ENCODE measurements at places on chromosomes 13 and 19.

DNA sequence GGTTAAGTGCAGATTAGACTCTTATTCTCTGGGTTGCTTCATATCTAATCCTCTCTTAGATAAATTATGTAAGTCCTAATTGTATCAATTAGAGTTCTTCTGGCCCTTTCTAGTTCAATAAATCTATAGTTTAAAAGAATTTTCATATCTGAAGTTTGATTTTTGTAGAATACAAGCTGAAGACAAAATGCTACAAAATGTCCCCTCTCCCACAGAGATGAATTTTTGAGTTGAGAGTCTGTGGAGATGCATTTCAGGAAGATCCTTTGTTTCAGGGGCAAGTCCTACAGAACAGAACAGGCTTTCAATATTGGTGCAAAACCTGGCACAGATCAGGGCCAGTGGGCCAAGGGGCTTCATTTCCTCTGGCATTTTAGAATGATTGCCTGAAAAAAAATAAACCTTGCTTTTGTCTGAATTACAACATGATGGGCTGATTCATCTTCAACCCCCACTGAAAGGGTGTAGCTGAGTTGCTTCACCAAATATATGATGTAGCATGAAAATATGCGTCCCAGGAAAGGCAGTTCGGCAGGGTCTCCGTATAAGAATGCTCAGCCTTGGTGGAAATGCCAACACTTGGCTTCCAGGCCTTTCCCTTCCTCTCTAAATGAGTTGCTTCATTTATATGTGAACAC lies 6.4 kb upstream of the IPO5 start:
- DNase-seq = no peak

DNA sequence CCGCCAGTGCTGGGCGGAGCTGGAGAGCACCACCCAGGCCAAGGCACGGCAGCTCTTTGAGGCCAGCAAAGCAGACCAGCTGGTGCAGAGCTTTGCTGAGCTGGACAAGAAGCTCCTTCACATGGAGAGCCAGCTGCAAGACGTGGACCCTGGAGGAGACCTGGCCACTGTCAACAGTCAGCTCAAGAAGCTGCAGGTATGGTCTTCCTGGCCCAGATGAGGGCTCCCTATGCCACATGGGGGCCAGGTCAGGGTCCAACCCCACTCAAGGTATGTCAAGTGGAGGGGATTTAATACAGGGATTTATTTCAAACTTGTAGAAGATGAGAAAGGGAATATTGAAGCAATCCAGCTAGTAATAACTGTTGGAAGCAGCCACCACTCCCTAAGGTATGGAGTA lies 42.5 kb upstream of the SHKBP1 start:
- no peak for DNase-seq

DNA sequence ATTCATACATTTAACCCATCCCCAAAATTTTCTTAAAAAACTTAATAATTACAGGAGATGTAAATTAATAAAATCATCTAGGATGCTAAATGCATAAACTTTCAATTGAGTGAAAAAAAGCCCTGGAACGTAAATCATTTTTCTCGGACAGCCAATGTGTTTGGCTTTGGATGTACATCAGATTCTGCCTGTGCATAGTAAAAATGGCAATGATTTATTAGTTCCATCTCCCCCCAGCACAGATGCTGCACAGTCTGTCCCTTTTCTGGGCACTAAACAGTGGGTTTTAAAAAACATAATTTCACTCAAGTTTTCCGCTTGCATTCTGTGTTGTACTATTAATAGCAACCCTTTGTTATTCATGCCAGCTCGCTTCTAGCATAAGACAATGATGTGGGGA lies 147.7 kb downstream of the TM9SF2 start:
- no peak for DNase-seq

GRCh38 chr13:101536079-101536478 lies 83.6 kb downstream of the ITGBL1 start:
- DNase-seq = no peak

DNA sequence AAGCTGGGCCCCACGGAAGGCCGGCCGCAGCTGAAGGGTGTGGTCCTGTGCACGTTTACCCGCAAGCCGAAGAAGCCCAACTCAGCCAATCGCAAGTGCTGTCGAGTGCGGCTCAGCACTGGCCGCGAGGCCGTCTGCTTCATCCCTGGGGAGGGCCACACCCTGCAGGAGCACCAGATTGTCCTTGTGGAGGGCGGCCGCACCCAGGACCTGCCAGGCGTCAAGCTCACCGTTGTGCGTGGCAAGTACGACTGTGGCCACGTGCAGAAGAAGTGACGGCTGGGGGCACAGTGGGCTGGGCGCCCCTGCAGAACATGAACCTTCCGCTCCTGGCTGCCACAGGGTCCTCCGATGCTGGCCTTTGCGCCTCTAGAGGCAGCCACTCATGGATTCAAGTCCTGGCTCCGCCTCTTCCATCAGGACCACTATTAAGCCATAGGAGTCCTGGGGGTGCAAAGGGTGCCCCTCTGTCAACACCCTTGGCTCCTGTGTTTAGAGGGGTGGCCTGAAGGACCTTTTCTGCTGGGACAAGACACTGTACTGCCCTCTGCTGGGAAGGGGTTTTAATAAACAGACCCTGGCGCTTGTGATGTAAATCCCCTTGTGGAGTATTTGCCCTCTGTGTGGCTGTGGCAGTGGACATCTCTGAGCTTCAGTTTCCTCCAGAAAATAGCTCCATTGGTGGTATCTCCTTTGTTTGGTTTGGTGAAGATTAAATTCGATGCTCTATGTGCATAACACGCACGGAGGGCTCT lies 1.9 kb downstream of the MRPS12 start:
- peak; percentile 32 for DNase-seq

DNA sequence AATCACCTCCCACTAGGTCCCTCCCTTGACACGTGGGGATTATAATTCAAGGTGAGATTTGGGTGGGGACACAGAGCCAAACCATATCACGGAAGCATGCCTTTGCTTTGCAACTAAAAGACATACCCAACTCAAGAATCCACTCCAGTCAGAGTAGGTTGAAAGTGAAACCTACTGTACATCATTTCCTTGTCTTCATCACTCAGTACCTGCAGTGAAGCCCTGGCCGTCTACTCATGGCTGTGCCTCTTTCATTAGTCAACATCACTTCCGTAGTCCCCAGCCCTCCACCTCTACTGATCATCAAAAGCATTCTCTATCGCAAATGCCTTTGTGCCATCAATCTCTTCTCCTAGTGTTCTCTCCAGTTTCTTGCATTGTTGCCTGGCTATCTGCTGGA lies 343.1 kb upstream of the ARGLU1 start:
- no peak for DNase-seq

DNA sequence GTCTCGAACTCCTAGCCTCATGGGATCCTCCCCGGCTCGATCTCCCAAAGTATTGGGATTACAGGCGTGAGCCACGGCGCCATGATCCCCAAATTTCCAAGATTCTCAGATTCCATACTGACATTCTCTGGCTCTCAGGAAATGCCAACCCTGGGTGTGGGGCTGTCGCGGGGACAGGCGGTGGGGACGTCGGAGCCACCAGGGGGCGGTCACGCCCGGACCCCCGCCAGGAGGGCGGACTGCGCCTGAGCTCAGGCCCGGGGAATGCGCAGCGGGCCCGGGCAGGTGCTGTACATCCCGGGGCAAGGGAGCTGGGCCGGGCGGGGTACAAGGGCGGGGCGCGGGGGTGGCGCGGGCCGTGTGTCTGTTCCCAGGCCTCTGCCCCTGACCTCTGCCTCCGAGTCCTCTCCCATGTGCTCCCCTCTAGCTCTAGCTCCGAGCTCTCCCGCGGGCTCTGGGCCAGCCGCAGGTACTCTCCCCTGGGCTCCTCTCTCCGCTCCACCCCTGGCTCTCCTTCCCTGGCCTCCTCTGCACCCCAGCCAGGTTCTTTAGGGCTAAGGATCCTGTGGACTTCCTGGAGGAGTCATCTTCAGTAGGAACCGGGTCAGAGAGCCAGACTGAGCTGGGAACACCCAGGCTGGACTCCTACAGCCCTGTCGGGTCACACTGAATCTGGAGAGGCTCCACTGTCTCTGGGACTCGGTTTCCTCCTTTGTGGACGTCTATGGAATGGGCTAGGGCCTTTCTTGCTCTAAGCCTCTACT lies 2.4 kb downstream of the PPP1R13L start:
- no peak for DNase-seq

DNA sequence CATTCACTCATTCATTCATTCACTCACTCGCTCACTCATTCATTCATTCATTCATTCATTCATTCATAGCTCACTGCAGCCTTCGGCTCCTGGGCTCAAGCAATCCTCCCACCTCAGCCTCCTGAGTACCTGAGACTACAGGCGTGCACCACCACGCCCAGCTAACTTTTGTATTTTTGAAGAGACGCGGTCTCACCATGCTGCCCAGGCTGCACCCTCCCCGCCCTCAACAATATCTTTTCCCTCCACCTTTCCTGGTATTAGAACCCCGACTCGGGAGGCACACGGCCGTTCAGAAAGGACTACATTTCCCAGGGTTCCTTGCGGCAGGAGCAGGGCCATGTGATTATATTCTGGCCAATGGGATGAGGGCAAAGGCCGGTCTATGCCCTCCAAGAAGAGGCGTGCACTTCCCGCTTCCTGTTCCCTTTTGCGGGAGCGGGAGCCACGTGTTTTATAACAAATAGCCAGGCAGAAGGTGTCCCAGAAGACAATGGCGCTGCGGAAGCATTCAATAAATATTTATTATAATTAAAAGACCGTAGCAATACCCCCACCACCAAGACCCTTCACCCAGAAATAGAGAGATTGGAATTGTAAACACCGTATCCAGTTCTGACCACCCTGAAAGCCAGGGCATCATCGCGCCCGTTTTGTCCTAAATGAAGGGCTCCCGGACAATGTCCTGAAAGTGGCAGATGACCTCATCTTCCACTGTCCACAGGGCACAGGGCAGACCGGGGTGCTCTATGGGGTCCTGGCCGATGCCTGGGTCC lies 15.9 kb downstream of the TICAM1 start:
- peak; percentile 92 for DNase-seq

- DNase-seq = no peak
Measured at GRCh38 chr19:40705362-40705651, 11.4 kb downstream of the COQ8B start.

- DNase-seq = no peak
Measured at GRCh38 chr13:45626731-45627374, 11.3 kb upstream of the ERICH6B start.

DNA sequence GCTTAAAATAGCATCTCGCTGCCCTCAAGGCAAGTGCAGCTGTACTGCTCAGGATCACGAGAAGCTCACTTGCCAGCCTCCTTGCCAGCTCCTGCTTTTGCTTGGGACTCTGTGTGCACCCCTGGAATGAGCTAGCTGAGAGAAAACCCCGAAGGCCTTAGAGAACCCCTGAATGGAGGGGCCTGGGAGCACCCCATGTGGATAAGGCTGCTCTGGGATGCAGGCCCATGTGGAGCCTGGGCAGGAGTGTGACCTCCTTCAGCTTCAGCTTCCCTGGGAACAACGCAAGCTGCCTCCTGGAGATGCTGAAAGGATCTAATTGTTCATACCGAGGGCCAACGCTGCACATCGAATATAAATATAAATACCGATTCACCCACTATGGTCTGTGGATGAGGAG lies 109.2 kb downstream of the HSPH1 start:
- DNase-seq = no peak

DNA sequence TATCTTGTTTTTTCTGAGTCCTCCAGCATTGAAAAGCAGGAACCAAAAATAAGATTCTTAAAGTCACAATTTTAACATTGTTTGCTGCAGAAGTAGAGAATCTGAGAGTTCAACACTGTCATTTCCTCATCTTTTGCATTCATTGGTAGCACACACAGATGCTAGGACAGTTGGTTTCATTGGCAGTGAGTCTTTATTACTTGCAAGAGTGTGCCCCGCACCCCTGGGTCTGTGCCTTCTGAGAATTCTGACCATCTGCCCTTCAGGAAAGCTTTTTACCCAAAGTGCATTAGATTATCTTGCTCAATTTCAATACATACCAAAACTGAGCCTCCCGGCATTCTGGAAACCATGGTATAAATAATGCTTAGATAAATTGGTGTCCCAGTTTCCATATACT lies 247.7 kb upstream of the SLITRK1 start:
- DNase-seq = no peak

DNA sequence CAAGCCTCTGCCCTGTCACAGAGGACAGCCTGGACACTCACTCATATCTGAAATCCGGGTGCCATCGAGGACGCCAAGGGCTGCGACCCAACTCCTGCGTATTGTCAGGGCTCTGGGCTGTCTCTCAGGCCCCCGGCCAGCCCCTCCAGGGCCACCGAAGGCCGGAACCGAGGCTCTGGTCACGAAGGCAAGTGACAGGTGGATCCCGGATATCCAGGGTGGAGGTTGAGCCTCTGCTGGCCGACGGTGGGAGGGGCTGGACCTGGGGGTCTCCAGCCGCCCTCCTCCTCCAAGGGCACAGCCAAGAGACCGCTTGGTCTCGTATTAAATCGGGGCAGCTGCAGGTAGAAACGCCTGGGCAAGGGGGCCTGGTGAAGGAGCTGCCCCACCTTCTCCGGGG lies 5.4 kb downstream of the RNF126 start:
- no peak for DNase-seq

GRCh38 chr19:49065905-49066512 lies 1.4 kb upstream of the NTF4 start:
- DNase-seq = no peak

GRCh38 chr13:65461590-65461989 lies 1768.5 kb downstream of the PCDH9 start:
- no peak for DNase-seq

DNA sequence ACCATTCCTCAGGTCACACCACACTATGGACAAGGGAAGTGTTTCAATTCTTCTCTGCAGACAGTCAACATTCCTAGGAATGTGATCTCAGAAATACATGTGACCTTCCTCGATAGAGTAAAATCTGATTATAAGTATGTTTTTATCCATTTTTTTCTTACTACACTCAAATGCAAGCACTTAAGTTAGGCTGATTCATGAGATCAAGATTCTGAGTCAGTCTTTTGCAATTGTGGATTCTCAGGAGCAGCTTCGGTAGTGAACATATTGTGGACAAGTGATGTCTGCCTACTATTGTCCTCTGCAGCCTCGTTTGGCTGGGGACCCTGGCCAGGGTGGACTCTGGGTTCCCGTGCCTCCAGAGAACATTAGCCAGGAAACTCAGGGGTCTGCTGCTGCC lies 3.2 kb downstream of the SERPINE3 start:
- DNase-seq = no peak

DNA sequence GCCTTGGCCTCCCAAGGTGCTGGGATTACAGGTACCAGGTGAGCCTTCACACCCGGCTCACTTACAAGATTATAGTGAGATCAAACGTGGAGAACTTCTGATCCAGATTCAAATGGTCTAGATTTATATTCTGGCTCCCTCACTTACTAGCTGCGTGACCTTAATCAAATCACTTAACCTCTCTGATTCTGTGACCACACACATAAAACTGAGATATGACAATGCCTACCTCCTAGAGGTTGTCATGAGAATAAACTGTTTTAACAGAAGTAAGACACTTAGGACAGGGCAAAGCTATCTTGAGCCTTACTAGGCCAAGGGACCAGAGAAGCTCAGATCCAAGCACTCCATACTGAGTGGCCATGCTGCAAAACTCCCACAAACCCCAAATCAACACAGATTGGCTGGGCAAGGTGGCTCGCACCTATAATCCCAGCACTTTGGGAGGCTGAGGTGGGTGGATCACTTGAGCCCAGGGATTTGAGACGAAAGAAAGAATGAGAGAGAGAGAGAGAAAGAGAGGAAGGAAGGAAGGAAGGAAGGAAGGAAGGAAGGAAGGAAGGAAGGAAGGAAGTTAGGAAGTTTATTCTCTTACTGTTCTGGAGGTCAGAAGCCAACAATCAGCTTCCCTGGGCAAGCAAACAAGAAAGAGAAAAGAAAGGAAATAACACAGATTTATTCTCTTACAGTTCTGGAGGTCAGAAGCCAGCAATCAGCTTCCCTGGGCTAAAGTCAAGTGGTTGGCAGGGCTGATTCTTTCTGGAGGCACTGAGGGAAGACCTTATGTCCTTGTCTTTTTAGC lies 46.1 kb upstream of the MAP3K10 start:
- DNase-seq = no peak
